ENCODE measurements at places on chromosomes 5 and 9.

DNA sequence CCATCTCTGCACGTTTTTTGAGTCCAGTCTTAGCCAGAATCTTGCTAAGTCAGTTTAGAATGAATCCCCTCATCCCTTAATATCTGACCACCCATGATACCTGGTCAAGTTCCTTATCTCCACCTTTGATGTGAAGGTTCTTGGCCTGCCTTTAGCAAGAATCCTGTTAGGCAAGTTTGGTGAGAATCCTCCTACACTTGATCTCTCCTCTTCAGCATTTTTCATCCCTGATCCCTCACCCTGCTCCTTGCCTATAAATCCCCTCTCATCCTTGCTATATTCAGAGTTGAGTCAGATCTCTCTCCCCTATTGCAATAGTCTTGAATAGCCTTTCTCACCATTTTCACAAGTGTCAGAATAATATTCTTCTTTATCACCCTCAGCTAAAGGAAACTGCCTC, 31.0 kb downstream of the SMIM23 start:
- peaks cover 20% of the 10 kb centered on the region for H3K27me3 ChIP-seq
- no peak overlapping the region for H3K4me3 ChIP-seq
- H3K36me3 ChIP-seq: peaks cover 9% of the 10 kb centered on the region
- no peaks in the 10 kb centered on the region for H3K4me1 ChIP-seq
- H3K27ac ChIP-seq: no peak overlapping the region

DNA sequence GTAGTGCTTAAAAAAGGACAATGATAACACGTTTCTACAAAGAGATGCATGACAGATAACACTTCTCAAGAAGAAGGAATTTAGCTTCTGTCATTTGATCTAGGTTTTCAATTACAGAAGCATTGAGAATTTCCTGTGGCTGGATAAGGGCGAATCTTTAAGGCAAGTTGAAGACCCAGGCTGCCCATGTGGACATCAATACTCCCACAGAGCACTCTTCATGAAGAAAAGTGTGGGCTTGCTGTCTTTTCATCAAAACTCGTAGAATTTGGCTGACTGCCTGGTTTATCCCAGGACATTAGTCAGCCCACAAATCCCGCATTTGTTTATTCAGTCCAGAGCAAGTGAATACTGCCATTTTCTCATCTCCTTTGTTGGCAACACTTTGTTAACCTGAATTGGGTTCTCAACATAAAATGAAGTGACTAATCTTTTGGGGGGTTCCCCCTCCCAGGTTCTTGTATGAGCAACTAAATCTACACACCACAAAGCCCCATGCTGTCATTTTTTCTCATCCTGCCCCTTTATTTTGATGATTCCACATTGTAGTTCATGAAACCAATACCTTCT, 43.4 kb upstream of the CDKN2B start:
- DNase-seq: no peak
- H3K4me3 ChIP-seq: no peak overlapping the region
- no peaks in the 10 kb centered on the region for H3K27me3 ChIP-seq
- no peaks in the 10 kb centered on the region for H3K4me1 ChIP-seq
- no peaks in the 10 kb centered on the region for H3K36me3 ChIP-seq

DNA sequence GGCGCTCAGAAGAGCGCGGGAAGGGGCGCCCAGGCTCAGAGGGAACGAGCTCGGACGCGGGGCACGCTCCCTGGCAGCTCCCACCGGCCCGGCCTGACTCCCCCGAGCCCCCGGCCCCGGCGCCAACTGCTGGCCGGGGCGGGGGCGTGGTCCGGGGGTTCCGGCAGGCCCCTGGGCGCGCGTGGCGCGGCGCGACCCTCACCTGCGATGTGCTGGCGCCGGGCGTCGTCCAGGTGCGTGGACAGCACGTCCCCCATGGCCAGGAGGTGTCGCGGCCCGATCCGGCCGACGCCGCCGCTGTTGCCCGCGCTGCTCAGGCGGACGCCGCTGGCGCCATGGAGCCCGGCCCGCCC, 43.5 kb upstream of the STXBP1 start:
- no peak overlapping the region for H3K27ac ChIP-seq
- H3K4me1 ChIP-seq: peaks cover 44% of the 10 kb centered on the region
- H3K27me3 ChIP-seq: peaks cover 6% of the 10 kb centered on the region
- no peak overlapping the region for H3K4me3 ChIP-seq
- no peaks in the 10 kb centered on the region for H3K36me3 ChIP-seq

GRCh38 chr5:135830876-135831275, 3.6 kb upstream of the SLC25A48 start:
- H3K27me3 ChIP-seq: peaks cover 88% of the 10 kb centered on the region
- DNase-seq: peak; percentile 41
- no peak overlapping the region for H3K27ac ChIP-seq
- H3K4me3 ChIP-seq: peak overlapping the region; percentile 59
- H3K4me1 ChIP-seq: peaks cover 40% of the 10 kb centered on the region

GRCh38 chr5:110790673-110791072, 51.9 kb downstream of the SLC25A46 start:
- no peak for DNase-seq
- H3K4me1 ChIP-seq: no peaks in the 10 kb centered on the region
- no peak overlapping the region for H3K4me3 ChIP-seq

GRCh38 chr9:14277761-14278160, 36.2 kb downstream of the NFIB start:
- H3K4me3 ChIP-seq: no peak overlapping the region
- peaks cover 25% of the 10 kb centered on the region for H3K4me1 ChIP-seq
- H3K27me3 ChIP-seq: peaks cover 5% of the 10 kb centered on the region
- no peak overlapping the region for H3K27ac ChIP-seq
- H3K36me3 ChIP-seq: no peaks in the 10 kb centered on the region
- DNase-seq: no peak

GRCh38 chr9:38434853-38435252, 10.6 kb upstream of the IGFBPL1 start:
- no peaks in the 10 kb centered on the region for H3K36me3 ChIP-seq
- peaks cover 7% of the 10 kb centered on the region for H3K4me1 ChIP-seq
- no peak overlapping the region for H3K4me3 ChIP-seq
- DNase-seq: no peak
- peaks cover 15% of the 10 kb centered on the region for H3K27me3 ChIP-seq

DNA sequence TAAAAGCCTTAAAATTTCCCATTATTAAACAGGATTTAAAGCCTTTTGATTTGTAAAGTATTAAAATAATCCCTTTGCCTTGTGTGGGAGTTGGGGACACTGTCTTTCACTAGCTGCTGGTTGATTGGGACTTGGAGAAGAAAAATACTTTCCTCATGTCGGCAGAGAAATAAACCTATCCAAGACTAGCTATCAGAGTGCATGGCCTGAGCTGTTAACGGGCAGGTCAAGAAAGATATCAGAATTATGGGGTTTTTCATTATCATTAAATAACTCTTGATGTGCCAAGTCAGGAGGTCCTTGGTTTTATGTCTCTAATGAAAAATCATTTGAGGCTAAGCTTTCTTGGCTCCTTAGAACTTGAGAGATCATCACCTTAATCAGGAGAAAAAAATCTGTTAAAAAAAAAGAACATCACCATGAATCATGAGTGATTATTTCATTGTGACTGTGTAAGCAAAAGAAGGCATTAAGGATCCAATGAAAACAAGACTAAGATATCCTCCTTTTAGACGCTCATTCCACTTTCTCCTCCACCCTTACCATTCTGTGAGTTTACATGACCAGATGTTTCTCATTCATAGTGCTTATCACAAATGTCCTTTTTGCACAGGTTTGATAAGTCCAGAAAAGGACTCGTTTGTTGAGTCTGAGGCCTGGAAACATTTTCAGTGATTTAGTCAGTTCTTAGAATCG, 140.4 kb upstream of the EGFLAM start:
- H3K4me1 ChIP-seq: peaks cover 23% of the 10 kb centered on the region
- H3K27me3 ChIP-seq: no peaks in the 10 kb centered on the region
- no peak overlapping the region for H3K4me3 ChIP-seq
- H3K27ac ChIP-seq: no peak overlapping the region
- DNase-seq: no peak
- H3K36me3 ChIP-seq: peaks cover 5% of the 10 kb centered on the region

DNA sequence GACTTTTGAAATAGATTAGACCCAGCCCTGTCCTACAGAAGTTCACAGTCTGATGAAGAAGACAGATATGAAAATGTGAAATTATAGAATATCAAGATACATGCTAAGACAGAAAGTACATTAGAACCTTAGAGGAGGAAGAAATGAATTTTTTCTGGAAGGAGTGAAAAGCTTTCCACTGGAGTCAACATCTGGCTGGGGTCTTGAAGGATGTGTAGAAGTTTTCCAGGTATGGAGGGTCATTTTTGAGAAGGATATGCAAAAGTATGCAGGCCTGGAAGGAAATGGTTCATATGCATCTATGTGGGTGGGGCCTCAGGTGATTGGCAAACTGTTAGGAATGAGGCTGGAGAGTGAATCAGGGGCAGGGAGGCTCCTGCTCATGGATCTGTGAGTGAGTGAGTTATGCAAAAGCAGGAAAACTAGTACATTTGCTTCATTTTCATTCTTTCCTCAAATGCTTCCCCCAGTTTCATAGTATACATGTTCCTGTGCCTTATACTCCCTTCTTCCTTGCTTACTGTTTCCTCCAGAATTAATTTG, 142.3 kb downstream of the GRIA1 start:
- no peak overlapping the region for H3K4me3 ChIP-seq
- H3K36me3 ChIP-seq: no peaks in the 10 kb centered on the region
- no peak overlapping the region for H3K27ac ChIP-seq
- DNase-seq: no peak

- H3K27ac ChIP-seq: no peak overlapping the region
- DNase-seq: no peak
- H3K4me1 ChIP-seq: no peaks in the 10 kb centered on the region
- no peaks in the 10 kb centered on the region for H3K36me3 ChIP-seq
These were observed 157.6 kb downstream of the CRB2 start for GRCh38 chr9:123513554-123513953.

Data from nephron progenitor cell (in vitro differentiated cells).